ENCODE measurements at places on chromosomes 7 and 10. TPM values are rescaled to one million over a fixed set of nuclear protein-coding genes. Genes with fewer than 3 reads are reported as not detected.

Gene MYL10
- 0.30 TPM for polyA plus RNA-seq

DNA sequence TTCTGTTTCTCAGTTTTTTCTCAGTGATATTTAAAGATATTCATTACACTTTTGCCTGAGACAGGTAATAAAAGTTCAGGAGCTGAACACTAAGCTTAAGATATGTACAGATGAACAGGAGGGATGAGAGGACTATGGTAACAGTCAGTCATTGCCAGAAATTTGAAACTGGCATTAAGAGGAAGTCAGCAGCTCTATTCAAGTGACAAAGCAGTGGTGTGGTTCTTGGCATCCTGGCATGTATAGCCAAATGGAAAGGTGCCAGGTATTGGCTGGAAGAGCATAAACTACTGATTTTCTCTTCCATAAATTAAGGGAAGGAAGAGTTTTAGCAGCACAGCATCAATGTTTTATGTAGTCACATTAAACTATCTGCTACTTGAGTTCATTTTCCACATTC, 22.7 kb downstream of the HOXA1 start:
- DNase-seq: no peak

Gene REEP3
- polyA plus RNA-seq: 30.6 TPM

DNA sequence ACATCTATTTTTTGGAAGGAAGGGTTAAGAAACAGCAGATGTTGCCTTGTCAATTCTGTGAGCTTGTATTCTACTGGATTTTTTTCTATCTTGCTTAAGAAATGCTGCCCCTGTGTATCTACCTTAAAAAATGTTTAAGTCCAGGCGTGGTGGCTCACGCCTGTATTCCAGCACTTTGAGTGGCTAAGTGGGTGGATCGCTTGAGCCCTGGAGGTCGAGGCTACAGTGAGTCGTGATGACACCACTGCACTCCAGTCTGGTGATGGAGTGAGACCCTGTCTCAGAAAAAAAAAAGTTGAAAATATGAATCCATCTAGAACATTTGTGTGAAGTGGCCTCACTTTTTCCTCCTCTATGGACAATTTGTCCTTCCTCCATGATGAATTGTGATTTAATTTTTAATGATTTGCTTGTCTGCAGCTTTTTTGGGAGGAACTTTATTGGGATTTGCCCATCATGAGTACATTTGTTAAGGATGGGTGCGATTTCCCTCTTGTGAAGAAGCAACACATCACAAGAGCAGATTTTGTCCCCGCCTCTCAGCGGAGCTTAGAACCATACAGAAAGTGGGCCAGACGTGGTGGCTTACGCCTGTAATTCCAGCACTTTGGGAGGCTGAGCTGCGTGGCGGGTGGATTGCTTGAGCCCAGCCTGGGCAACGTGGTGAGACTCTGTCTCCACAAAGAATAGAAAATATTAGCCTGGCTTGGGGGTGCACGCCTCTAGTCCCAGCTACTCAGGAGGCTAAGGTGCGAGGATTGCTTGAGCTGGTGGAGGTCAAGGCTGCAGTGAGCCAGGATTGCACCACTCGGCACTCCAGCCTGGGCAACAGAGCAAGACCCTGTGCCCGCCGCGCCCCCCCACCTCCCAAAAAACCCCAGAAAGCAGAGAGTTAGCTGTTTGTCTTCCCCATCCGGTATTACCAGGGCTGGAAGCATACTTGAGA, 57.7 kb downstream of the DNAJB6 start:
- no peak for DNase-seq

DNA sequence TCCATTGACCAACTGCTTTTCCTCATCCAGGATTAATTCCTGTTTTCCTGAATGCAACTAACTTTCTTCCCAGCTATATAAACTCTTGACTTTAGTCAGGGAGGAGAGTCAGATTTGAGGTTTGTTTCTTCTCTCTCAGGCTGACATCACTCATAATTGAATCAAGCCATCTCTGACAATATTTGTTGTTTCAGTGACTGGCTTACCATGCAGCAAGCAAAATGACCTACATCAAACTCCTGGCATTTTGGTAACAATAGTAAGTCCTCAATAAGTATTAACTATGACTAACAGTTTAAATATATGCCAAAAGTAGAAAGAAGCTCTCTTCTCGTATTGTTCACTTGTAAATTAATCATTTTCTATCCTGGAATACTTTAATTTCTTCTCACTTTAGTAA, 625.7 kb upstream of the KCND2 start:
- no peak for DNase-seq

Gene USP54
- 51.1 TPM for polyA plus RNA-seq
